ENCODE measurements at places on chromosomes 7 and 10. TPM values are rescaled to one million over a fixed set of nuclear protein-coding genes. Genes with fewer than 3 reads are reported as not detected.

ZPBP gene
- not detected for total RNA-seq

SNX10 gene
- total RNA-seq: 73.8 TPM

AKR1D1 gene
- not detected for total RNA-seq

C10orf95 gene
- total RNA-seq: 3.1 TPM

FGL2 gene
- 32.1 TPM for total RNA-seq

FAM25A gene
- not detected for total RNA-seq

NME8 gene
- total RNA-seq: 2.1 TPM

NOS3 gene
- total RNA-seq: 42.9 TPM

CLDN15 gene
- 17.7 TPM for total RNA-seq

HOXA13 gene
- total RNA-seq: not detected

SLC39A12 gene
- 0.29 TPM for total RNA-seq

ASB10 gene
- total RNA-seq: not detected

FZD8 gene
- total RNA-seq: 20.4 TPM

C10orf90 gene
- total RNA-seq: not detected

GCK gene
- total RNA-seq: 0.23 TPM

CYP2E1 gene
- total RNA-seq: 2.1 TPM

FBXL13 gene
- total RNA-seq: 3.0 TPM

CPXM2 gene
- total RNA-seq: 9.7 TPM

CREB5 gene
- 8.9 TPM for total RNA-seq

DNMBP gene
- 12.5 TPM for total RNA-seq

ECHDC3 gene
- 39.4 TPM for total RNA-seq

ADCY1 gene
- 3.9 TPM for total RNA-seq

IGF2BP3 gene
- total RNA-seq: 3.3 TPM

BCCIP gene
- total RNA-seq: 36.9 TPM

C10orf67 gene
- total RNA-seq: 1.6 TPM

ASAH2 gene
- total RNA-seq: 1.5 TPM

STEAP1 gene
- 5.7 TPM for total RNA-seq

RASA4B gene
- total RNA-seq: 30.0 TPM

FXYD4 gene
- total RNA-seq: 1.1 TPM

PSPH gene
- 10.1 TPM for total RNA-seq

RNF133 gene
- total RNA-seq: 1.2 TPM

PLXDC2 gene
- 129 TPM for total RNA-seq

BAMBI gene
- total RNA-seq: 12.9 TPM

SLC29A3 gene
- total RNA-seq: 14.8 TPM

HABP2 gene
- 3.6 TPM for total RNA-seq

HERC4 gene
- 55.1 TPM for total RNA-seq

PPRC1 gene
- total RNA-seq: 38.3 TPM

A1CF gene
- not detected for total RNA-seq
